ENCODE measurements at places on chromosomes 4 and X.

- DNase-seq, result no peak
Measured at GRCh38 chr4:21469438-21470300, 478.9 kb downstream of the KCNIP4 start.

DNA sequence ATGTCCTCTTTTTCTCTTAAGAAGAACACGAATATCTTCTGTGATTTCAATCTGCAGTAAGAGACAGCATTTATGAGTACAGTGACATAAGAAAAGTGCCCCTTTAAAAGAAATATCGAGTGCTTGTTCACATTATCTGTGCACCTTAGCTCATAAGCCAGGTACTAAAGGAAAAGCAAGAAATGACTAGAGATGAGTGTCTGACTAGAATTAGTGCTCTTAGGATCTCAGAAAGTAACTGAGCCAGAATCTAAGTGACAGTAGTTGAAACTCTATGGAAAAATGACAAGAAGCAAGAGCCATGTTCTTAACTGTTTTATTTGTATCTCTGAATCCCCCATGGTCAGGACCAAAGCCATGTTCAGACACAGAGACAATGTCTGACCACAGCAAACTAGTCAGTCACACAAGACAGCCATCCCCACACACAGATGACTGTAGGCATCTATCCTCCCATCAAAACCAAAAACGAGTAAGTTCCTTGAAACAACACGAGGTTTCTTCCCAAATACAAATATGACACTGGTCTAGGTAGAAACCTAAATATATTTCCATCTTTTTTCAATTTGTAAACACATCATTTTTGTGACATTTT, 36.8 kb downstream of the ACSL4 start:
- no peak for DNase-seq

DNA sequence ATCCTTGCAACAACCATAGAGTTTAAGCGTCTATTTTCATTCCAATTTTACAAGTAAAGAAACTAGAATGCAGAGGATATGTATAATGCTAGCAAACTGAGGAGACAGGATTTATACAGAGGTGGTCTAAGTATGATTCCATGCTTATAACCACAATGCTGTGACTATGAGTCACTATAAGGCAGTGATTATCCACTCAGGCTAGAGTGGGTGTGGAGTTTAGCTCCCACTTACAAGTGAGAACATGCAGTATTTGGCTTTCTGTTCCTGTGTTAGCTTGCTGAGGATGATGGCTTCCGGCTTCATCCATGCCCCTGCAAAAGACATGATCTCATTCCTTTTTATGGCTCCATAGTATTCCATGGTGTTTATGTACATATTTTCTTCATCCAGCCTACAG, 41.6 kb upstream of the EDA2R start:
- no peak for DNase-seq

DNA sequence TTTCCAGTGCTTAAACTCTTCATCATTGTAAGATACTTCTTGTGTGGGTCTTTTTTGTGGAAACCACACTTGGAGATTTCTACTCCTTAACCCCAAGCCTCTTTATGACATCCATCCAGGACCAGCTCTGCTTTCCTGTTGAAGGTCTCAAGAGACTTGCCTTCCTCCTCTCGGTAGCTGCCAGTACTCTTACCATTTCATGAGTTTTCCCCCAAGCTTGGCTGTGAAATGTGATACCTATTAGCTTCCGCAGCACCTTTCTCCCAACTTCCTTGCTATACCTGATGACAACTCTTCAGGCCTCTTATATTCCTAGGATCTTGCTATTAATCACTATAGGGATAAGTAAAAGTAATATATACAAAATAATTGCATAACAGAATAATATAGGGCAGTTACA, 1.9 kb upstream of the DCK start:
- DNase-seq, result no peak

GRCh38 chr4:165312506-165312905, 15.0 kb upstream of the MSMO1 start:
- DNase-seq, result no peak

DNA sequence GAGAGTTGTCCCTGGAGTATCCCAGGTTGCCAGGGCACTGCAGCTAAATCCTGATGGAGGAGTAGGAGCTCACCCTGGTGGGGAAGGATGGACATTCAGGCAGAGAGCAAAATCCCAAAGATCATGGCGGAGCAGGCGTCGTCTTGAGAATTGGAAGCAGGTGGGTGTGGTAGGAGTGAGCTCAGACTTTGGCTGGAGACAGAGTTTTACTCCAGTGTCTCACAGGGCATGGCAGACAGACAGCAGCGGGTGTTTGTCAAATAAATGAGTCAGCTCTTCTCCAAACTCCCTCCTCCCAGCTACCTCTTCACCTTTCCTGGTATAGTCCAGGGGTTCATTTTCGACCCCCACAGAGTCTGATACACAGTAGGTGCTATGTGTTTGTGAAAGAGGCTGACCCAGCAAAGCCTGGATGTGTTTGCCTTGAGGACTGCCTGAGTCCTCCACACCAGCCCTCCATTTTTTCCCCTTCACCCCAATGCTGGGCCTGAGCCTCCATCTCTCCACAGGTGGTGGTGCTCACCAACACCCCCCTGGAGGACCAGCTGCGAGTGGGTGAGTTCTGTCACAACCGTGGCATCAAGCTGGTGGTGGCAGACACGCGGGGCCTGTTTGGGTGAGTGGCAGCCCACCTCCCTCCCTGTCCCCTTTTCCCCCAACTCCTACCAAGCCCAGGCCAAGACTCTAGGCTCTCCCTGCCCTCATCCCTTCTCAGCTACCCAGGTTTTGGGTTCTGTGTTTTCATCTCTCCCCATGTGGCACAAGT, 6.9 kb downstream of the UBA1 start:
- peak; percentile 60 for DNase-seq
